GOT3 (cell line): ENCODE measurements at places on chromosomes 6 and 20.

DNA sequence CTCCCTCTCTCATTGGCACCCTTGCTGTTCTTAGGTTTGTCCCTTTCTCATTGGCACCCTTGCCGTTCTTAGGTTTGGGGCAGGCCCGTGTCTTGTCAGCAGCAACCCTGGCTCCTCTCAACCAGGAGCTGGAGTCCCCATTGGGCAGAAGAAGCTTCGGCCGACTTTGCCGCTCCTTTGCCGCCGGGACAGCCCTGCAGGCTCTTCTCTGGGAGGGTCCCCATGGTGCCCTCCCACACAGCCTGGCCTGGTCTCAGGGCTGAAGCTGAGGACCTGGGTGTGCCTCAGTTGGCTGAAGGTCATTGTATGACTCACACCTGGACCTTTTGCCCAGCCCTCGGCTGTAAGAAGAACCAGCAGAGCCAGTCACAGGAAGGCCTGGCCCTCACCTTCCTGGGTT lies 59.6 kb downstream of the PPP1R14C start:
- DNase-seq, result no peak

DNA sequence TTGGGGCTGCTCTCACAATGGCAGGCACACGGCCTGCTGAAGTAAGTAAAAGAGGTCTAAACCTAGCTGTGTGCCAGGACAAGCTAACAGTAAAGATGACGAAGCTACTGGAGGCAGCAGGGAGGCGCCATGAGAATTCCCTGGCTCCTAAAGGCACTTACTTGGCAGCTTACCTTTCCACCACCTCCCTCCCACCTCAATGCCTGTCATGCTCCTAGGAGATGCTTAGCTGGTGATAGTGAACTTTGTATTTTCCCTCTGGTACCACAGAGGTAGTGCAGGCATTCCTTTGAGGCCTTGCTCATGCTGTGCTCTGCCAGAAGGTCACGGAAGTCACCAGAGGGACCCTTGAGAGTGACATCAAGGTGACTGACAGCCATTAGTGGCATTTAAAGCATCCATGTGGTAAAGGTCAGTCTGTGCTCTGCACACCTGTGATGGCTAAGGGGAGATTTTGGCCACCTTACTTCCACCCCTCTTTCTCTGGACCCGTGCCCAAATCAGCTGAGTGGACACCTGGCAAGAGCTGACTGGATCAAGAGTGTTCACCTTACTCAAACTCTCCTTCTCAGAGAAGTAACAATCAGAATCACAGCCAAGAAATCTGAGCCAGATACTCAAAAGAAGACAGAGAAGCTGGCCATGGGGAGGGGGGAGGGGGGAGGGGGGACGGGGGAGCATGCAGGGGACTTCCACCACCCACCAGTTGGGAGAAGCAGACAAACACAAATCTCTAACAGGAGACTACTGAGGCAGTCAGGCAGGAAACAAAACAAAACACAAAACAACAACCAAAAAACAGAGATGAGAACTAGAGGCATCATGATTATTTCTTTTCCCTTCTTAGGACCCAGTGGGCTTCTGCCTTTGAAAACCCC lies 2.9 kb downstream of the FKBP1A start:
- no peak for DNase-seq

- DNase-seq, result no peak
Measured at GRCh38 chr6:116268589-116269293, 11.0 kb downstream of the TSPYL1 start.

- DNase-seq, result no peak
Measured at GRCh38 chr6:6365242-6365641, 44.8 kb upstream of the F13A1 start.

DNA sequence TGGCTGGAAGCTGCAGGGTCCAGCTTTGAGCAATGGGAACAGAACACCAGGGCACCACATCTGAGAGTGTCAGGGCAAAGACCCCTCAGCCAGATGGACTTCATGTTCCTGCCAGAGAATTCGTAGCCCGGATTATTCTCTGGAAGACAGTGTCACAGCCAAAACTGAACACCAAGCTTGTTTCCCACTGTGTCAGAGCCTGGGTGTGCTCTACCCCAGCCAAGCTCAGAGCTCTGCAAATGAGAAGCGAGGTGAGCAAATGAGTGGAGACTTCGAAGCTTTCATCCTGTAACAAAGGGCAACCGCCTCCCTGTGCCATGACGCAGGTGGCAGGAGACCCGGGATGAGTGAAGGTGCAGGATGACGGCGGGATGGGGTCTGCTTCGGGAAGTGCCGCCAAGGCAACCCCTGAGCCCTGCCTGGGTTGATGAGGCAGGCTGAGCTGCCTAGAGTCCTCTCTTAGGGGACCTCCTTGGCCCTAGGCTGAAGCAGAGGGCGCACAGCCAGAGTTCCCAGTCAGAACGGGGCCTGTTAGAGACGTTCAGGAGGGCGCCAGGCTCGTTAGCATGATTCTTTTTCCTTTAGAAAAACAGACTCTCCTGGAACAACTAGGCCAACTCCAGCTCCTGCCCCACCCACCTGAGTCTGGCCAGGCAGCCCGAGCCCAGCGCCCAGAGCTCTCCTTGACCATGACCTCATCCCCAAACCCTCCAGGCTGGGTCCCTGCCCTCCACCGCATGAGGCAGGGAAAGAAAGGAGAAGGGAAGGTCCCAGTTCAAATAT lies 187.7 kb downstream of the SOD2 start:
- DNase-seq, result no peak

DNA sequence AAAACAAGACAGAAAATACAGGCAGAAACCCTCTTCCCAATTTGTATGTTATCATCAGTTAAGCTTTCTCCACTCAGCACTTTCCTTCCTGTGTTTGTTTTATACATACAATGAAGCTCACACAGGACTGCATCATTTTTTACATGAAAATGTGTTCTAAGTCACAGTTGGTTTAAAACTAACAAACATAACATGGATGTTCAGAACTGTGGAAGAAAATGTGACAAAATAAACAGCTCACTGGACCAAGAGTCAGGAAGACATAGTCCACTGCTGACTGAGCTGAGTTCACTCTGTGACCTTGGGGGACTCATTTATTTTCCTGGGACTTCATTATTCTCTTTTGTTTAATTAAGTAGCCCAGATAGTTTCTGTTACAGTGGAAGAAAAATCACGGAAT lies 331.5 kb downstream of the SYNE1 start:
- DNase-seq, result no peak

- DNase-seq, result no peak
Measured at GRCh38 chr6:116059713-116060571, 749 bp downstream of the FRK start.

DNA sequence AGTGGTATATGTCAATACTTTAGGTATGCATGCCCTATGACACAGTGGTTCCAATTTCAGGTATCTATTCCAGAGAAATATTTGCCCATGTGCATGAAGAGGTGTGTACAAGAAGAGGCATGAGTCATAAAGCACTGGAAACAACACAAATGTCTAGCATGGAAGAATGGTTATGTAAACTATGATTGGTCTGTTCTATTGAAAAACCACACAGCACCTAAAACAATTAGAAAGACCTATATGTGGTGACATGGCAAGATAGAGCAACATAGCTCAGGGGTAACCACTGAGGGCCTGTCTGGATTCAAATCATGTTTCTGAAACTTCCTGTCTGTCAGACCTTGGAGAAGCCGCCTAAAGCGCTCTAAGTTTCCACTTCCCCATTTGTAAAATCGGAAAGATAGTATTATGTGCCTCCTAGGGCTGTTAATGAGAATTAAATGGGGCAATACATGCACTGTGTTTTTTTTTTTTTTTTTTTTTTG lies 76.0 kb upstream of the SHLD1 start:
- DNase-seq, result no peak

DNA sequence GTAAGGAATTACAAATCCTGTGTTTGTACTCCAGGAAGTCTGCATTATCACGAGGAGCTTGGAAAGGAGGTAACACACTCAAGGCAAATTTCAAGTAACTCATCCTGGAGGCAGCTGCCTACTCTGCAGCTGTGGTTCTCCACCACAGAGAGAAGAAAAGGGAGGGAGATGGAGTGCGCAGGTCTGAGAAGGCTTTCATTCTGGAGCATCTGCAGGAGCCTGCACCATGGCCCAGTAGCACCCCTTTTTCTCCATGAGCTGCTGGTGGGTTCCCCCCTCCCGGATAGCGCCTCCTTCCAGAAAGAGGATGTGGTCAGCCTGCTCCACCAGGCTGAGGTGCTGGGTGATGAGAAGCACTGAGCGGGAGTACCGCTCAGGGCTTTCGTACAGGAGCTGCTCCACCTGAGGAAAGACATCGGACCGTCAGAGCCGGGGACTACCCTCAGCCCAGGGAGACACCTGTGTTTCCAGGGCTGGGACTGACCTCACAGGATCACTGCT lies 1.6 kb upstream of the PSMB8 start:
- no peak for DNase-seq

DNA sequence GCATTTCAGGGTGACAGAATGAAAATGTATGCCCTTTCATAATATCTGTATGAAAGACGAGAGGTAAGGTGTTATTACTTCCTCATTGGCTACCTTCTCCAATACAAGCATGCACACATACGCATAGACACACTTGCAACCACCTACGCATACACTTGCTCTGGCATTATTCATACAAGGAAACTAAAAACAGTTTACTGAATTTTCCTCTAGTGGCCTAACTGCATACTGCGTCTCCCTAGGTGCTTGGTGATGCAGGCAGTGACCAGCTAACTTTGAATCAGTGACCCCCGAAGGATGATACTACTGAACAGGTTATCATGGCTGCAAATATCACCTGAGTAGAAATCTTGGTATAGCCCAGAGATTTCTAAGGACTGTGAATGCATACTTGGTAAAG lies 593.1 kb downstream of the PKHD1 start:
- no peak for DNase-seq

DNA sequence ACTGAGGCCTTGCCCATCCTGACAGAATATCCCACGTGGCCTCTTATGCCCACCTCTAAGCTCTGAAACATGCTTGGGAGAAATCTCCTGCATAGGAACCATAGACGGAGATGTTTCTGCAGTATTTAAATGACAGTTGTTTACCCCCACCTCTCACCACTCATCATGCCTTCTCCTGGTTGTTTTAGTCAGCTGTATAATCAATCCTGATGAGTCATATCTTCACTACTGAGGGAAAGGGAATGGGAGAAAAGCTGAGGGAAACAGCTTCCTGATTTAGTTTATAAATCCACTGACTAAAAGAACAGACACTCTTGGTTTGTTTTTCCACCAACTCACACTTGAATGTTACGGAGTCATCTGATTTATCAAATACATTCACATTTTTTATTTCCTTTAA lies 113.2 kb upstream of the TENT5A start:
- no peak for DNase-seq

- DNase-seq, result no peak
Measured at GRCh38 chr6:63730311-63730710, 94.7 kb downstream of the PHF3 start.

- no peak for DNase-seq
Measured at GRCh38 chr6:134047673-134048072, 4.8 kb downstream of the SLC2A12 start.

DNA sequence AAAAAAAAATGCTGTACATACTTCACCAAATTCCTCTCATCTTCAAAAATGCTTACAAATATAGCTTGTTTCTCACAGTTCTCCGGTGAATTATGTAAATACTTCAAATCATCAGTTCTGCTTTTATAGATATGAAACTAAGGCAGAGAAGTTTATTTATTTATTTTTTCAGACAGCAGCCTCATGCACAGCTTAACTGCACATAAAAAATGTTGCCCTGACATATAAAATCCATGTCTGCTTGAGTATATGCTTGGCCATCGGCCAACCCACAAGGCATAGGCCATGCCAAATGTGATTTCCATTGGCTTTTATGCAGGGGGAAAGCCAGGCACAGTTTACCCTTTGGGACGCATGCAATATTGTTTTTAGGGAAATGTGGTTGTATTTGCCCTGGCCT lies 57.3 kb upstream of the PHACTR2 start:
- no peak for DNase-seq

DNA sequence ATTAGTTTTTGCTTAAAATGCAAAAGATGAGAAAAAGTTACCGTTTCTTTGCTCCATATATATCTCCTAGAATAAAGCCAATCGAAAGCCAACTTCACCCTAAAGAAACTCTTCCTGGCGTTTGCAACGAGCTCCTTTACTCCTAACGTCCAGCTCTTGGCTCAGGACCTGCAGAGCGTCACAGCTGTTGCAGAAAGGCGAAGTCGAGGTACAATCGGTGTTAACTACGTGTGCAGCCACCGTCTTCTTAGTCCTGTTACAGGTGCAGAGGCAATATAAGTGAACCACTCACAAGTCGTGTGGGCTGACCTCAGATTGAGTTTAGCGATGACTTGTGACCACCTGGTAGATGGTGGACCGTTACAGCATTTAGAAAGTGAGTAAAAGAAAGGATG lies 113.1 kb downstream of the TRIM27 start:
- DNase-seq, result no peak

DNA sequence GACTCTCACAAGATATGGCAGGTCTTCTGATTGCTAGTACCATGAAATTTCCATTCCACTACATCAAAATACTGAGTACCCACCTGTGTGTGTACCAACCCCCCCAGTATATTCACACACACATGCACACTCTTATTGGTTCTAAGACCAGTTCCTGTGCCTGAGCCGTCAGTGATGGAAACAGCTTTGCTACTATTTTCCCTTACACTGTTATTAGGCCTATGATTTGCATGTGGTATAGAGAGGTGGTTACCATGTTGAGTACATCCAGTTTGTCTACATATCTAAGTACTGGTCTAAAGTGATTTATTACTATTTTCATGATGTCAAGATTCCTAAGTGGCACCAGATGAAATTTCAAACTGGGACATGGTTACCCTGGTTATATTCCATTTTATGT lies 459.9 kb downstream of the BCKDHB start:
- DNase-seq, result no peak

GRCh38 chr6:104625536-104625935 lies 234.2 kb downstream of the HACE1 start:
- DNase-seq, result no peak

DNA sequence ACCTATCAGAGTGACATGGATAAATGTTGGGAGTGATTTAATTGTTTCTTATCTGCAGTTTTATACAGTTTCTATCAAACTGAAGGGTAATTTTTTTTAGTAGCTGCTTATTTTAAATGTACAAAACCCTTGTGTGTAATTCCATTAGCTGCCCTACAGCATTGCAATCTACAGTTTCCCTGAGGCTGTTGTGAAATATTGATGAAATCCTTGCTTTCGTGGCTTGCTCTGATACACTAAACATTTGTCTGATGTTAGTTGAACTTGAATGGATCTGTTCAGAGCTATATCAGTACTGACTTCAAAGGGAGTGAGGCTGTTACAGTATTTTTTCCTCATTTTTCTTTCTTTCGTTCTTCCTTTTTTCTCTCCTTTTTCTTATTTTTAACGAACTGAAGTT lies 255.4 kb downstream of the TSHZ2 start:
- no peak for DNase-seq

DNA sequence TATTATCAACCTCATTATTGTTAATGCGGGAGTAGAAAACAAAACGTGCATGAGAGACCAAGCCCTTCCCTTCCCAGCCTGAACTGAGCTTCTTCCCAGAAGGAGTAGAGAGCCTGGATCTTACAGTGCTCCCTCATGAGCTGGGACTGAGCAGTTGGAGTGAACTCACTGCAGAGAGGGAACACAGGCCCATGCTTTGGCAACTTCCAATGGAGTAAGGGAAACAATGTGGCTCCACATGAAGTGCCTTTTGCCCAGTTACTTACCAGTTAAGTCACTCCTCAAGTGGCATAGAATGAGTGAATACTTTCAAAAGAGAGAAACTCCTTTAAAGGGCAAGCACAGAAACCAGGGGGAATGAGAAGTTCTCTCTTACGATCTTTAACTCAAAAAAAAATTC lies 12.4 kb downstream of the FHL5 start:
- no peak for DNase-seq

GRCh38 chr6:33173535-33174180 lies 18.6 kb downstream of the COL11A2 start:
- no peak for DNase-seq

GRCh38 chr6:121664158-121664557 lies 228.7 kb downstream of the GJA1 start:
- no peak for DNase-seq
